ENCODE measurements at places on chromosomes 5 and 9. TPM values are rescaled to one million over a fixed set of nuclear protein-coding genes. Genes with fewer than 3 reads are reported as not detected.

The CTXN3 gene
- not detected for total RNA-seq

The ANKDD1B gene
- 0.25 TPM for total RNA-seq

The DEPDC1B gene
- 0.15 TPM for total RNA-seq

The IL3 gene
- not detected for total RNA-seq

DNA sequence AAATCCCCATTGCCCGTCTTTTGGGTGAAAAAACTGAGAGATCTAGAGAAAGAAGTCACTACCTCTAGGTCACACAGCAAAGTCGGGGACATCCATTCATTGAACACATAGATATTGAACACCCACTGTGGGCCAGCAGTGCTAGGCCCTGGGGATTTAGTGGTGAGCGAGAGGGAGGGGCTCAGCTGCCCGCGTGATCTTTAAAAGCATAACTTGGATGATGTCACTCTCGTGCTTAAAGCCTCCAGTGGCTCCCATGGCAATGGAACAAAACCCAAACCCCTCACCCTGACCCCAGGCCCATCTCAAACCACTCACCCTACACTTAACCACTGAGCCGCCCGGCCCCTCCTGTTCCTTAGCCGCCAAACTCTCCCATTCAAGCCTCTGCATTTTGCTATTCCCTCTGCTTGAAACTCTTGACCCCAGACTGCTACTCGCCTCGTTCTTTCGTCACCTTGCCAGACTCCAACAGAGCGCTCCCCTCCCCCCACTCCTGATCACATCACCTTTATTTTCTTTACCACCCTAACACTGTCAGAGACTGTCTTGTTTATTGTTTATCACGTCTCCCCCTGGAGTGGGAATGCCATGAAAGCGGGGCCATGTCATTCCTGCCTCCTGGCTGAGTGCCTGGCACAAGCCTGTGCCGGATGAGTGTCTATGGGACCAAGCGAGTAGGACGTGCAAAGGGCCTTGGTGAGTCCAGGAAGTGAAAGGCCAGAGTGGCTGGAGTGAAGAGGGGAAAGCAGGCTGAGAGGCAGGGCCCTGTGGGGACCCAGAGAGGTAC, 710 bp upstream of the PIP5KL1 start:
- DNase-seq: no peak

- no peak for DNase-seq
Observed at GRCh38 chr5:4995014-4995413, 145.1 kb upstream of the ADAMTS16 start.

DNA sequence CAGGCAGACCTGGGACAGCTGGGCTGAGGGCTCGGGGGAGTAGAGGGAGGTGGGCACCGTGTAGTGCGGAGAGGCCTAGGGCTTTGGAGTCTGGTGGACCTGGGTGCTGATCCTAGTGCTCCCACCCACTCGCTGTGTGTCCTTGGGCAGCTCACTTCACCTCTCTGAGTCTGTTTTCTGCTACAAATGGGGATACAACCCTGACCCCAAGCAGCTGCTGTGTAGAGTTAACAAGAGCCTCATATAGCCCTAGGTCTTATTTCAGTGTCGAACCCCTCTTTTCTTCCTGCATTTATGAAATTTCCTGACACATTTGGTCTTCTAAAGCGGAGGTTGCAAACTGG, 16.4 kb downstream of the ERGIC1 start:
- no peak for DNase-seq

DNA sequence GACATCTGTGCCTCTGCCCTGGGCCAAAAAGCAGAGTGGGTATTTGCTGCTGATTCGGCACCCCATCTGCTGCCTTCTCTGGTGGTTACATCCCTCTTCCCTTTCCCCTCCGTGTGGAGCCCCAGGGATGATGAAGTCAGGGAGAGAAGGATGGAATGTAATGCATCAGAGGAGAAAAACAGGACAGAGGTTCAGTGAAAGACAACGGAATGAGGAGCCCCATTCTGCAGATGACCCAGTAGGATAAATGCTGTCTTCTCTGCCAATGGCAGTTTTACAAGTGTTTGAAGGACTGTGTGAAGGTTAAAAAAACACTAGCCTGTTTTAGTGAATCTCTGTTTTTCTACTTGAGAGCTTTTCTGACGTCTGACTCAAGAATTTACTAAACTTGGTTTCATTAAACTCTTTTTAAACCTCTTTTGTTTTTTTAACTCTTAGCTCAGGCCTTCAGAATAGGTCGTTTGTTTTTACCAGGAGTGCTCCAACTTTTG, 86.3 kb downstream of the NLN start:
- no peak for DNase-seq

DNA sequence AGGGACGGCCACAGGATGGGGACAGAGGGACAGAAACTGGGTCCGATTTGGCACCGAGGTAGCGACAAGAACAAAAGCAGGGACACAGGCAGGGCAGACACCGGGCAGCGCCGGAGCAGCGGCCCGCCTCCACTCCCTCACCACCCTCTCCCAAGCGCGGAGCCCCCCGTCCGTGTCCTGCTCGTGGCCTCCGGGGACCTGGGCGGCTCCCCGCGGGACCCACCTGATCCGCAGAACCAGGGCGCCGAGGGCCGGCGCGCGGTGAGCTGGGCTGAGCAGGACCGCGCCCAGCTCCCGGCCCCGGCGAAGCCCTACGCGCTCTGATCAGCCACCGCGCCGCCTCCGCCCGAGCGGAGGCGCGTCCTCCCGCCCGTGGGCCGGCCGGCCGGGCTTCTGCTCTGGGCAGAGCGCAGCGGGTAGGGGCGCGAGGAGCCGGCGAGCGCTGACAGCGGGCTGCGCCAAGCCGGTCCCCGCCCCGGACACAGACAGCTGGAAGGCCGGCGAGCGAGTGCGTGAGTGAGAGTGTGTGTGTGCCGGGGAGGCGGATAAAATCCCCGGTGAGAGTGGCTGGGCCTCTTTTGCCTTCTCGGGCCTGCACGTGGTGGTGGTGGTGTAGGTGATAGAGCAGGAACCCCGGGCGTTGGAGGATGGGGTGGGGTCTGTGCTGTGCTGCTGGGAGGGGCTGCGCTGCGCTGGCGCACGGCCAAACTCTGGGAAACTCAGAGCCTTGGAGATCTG, at the start of gene GGTA1:
GGTA1 (minus strand) TSS at position 418 of the 738 bp plus-strand sequence. CDS start 31,922 bp downstream, outside the sequence.
- peak; percentile 84 for DNase-seq

DNA sequence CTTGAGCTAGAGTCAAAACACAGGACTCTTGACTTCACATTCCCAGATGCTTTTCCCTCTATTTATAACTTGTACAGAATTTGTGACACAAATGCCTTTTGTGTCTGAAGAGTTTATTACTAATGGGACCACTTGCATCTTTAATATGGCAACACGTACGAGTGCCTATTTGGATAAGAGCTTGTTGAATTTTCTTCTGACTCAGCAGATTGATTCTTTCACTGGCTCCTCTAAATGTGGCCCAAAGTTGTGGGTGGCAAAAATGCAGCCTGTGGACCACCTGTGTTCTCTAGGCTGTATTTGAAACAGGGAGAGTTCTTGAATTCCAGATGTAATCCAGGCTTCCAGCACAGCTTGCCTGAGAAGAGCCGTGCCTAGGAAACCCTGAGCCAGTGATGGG, 34.1 kb upstream of the ERCC6L2 start:
- DNase-seq: no peak
